ENCODE measurements at places on chromosomes 13 and 19.

- H3K36me3 ChIP-seq = peaks cover 4% of the 10 kb centered on the region
- H3K27me3 ChIP-seq = no peaks in the 10 kb centered on the region
- no peak overlapping the region for H3K4me3 ChIP-seq
Measured at GRCh38 chr13:99383946-99384345, 76.7 kb upstream of the GPR183 start.

- H3K4me3 ChIP-seq = no peak overlapping the region
- H3K27ac ChIP-seq = no peak overlapping the region
- H3K36me3 ChIP-seq = no peaks in the 10 kb centered on the region
- DNase-seq = no peak
- no peaks in the 10 kb centered on the region for H3K4me1 ChIP-seq
- H3K27me3 ChIP-seq = no peaks in the 10 kb centered on the region
Measured at GRCh38 chr13:24606486-24607170, 73.6 kb upstream of the ATP12A start.

DNA sequence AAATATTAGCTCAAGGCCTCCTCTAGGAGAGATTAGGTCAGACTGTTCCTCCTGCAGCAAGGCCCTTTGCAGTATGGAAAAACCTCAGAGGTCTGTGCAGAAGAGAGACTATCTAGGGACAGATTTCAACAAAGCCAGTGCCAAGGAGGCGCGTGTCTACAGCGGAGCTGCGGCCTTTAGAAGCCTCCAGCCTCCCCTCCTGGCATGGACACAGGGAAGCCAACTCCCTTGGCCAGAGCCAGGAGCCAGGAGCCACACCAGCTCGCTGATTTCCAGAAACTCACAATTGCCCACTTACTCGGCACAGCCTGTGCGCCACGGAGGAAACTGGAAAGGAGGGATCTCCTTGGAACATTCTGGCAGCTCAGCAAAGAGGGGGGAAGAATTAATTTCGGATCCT lies 63.4 kb downstream of the INSR start:
- no peaks in the 10 kb centered on the region for H3K36me3 ChIP-seq
- H3K4me3 ChIP-seq = no peak overlapping the region
- peak overlapping the region; percentile 61 for H3K27ac ChIP-seq
- DNase-seq = peak; percentile 80
- H3K4me1 ChIP-seq = peaks cover 3% of the 10 kb centered on the region

GRCh38 chr19:6087074-6087571 lies 23.2 kb downstream of the RFX2 start:
- H3K36me3 ChIP-seq = no peaks in the 10 kb centered on the region
- no peak overlapping the region for H3K4me3 ChIP-seq
- DNase-seq = no peak
- no peaks in the 10 kb centered on the region for H3K27me3 ChIP-seq
- H3K4me1 ChIP-seq = no peaks in the 10 kb centered on the region

DNA sequence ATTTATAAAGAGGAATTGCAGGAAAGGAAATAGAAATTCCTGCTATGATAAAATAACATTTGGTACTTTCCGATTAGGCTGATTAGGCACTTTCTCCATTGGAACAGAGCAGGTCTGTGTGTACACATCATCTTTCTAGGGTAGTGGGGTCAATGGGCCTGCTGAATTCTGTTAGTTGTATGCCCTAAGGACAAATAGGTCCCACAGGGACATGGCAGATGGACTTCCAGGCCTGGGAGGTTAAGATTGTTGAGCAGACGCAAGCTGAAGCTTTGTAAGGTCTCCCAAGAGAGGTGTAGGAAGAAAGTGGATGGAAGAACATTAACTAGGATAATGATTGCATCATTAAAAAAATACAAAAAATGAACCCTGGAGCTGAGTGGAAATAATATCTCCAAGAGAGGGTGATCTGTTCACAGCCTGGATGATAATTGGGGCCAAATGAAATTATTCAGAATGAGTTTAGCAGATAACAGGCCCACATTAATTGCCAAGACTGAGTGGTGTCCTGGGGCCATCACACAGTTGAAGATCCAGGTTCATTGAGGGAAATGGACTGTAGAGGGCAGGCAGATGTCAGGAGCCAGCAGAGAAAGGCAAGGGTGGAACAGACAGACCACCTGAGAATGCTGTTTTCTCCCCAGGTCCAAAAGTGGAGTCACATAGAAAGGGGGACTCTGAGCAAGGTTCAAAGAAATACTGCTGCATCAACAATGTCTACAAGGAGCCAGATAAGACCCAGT lies 215.1 kb downstream of the DNAJC15 start:
- no peak overlapping the region for H3K4me3 ChIP-seq
- no peak for DNase-seq
- H3K36me3 ChIP-seq = no peaks in the 10 kb centered on the region
- H3K4me1 ChIP-seq = no peaks in the 10 kb centered on the region

DNA sequence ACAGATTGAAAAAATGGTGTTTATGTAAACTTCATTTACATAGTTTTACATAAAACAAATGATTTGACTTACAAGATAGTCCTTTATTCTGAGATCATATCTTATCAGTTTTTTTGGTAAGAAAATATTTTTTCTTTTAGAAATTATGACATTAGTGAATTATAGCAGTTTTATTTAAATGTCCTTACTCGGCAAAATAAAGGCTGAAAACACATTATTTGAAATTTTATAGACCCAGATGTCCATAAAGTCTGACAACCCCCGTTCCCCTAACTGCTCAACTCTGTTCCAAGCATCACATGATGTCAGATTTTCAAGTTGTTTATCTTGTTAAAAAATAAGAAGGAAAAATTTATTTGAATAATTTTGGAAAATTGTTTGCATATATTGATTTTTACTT lies 46.7 kb upstream of the RFC3 start:
- no peak for DNase-seq
- H3K4me1 ChIP-seq = no peaks in the 10 kb centered on the region
- H3K27ac ChIP-seq = no peak overlapping the region
- H3K36me3 ChIP-seq = no peaks in the 10 kb centered on the region
- H3K4me3 ChIP-seq = no peak overlapping the region

GRCh38 chr13:95499811-95500712 lies 52.5 kb upstream of the CLDN10 start:
- H3K27ac ChIP-seq = no peak overlapping the region
- no peaks in the 10 kb centered on the region for H3K36me3 ChIP-seq
- DNase-seq = no peak
- no peaks in the 10 kb centered on the region for H3K4me1 ChIP-seq
- H3K27me3 ChIP-seq = no peaks in the 10 kb centered on the region
- H3K4me3 ChIP-seq = no peak overlapping the region

Data from aorta (tissue), 5 donors.